Neural progenitor cell (in vitro differentiated cells): ENCODE measurements at places on chromosomes 7 and 10.

GRCh38 chr7:101666741-101667140 lies 37.6 kb upstream of the MYL10 start:
- DNase-seq = no peak

DNA sequence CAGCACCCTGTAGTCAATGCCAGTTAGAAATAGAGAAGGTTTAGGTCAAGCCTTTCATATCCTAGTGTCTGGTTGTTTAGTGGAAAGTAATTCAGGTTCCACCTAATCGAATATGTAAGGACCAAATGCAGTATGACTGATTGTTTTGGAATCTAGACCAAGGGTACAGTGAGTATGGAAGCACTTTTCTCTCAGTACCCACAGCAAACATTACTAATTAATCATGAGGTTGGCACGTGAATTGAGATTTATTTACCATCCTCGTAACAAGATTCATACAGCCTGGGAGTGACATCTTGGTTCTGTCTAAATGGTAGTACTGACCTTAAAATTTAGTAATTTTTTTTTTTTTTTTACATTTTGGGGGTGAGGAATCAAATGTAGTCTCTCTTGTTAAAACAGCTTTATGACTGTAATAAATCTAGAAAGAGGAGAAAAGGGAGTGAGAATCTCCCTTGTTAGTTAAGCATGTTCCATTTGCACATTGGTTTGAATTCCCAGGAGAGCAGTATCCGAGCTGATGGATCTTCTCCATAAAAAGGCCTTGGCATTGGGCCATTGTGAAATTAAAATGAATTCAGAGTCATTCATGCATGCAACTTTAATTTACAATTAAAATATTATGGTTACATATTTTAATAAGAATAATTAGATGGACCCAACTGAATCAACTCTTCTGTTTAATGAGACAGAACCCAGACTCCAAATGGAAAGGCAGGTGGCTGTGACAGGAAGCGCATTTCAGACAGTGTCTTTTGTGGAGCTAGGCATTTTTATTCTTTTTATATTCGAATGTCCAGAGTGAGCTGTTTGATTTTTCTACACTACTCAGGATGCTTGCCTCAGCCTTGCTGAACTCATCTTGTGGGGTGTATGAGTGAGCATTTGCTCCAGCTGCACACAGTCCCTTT lies 57.6 kb downstream of the SNX10 start:
- DNase-seq = no peak

DNA sequence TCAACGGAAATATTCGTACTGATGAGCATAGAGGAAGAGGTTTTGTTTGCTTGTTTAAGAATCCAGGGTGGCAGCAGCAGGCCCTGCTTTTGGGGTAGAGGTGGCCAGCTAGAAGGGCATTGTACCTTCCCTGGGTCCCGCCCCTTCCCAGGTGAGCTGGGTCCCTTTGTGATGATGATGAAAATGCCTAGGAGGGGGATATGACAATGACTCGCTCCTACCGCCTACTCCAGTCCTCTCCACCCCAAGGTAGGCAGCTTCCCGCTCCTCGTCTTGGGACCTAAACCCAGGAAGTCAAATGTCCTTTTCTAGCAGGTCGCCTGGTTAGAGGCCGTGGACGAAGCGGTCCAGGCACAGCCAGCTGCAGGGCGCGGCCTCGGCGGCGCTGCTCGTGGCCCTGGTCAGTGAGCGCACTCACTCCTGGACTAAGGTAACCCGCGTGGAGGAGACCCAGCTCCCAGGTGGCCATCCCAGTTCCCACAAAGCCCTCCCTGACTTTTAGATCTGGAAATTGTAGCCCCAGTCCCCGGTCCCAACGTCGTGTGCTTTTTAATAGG lies 141.4 kb downstream of the LSMEM1 start:
- no peak for DNase-seq

- DNase-seq = no peak
These were observed 25.1 kb upstream of the EIF4H start for GRCh38 chr7:74149071-74149470.

- DNase-seq = no peak
These were observed 24.6 kb upstream of the STEAP4 start for GRCh38 chr7:88331322-88331721.
